ENCODE measurements at places on chromosomes 1 and 21.

- DNase-seq: no peak
Measured at GRCh38 chr1:53688381-53689102, 50.4 kb downstream of the GLIS1 start.

- no peak for DNase-seq
Measured at GRCh38 chr1:3688356-3689137, 36.2 kb downstream of the TP73 start.

DNA sequence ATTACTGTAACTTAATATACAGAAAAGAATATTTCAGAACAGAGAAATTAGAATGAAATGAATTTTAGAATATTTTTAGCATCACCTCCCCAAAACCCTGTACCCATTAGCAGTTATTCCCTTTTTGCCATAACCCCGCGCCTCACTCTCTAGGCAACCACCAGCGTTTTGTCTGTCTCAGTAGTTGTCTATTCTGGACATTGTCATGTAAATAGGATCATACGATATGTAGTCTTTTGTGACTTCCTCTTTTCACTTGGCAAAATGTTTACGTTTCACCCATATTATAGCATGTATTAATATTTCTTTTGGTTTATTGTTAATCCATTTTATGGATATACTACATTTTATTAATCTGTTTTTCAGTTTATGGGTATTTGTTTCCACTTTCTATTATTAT is 24.9 kb downstream of the SOAT1 start:
- no peak for DNase-seq

DNA sequence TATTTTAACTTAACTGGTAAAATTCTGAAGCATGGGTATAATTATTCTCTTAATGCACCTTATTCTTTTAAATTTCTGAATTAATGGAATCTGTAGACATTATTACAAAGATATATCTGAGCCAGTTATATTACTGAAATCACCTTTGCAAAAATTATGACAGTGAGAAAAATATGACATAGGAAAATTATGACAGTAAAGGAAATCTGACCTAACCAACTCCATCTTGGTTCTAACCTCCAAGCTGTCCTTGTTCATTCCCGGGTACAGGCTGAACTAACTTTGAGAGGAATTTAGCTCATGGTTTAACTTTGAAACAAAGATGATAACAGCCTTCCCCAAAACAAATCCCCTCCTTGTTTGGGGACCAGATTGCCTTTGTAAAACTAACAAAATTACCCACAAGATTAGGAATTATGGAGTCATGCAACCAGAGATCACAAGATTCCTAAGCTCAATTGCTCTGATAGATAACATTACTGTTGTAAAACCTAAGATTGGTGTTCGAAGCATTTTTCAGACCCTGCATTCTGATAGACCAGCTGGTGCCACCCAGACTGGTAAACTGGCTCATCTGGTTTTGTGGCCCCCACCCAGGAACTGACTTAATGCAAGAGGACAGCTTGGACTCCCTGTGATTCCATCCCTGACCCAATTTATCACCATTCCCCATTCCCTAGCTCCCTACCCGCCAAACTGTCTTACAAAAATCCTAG is 9.4 kb upstream of the CD55 start:
- no peak for DNase-seq
